ENCODE measurements at places on chromosomes 11 and 22. TPM values are rescaled to one million over a fixed set of nuclear protein-coding genes. Genes with fewer than 3 reads are reported as not detected.

DNA sequence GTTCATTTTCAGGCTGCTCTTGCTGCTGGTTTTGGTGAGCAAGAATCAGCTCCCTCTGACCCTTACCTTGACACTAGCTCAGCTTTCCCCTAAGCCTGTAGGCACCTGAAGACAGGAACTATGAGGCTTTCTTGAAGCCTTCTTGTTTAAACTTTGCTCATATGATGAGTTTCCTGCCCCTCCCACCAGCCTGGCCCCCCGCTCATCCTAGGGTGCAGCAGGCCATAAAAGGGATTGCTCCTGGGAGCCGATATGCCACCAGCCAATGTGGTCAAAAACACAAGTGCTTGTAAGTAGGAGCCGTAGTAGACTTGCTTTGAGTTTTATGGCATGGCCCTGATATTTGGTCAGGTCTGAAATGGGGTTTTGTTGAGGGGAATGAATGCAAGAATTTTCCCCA is 164.7 kb downstream of the DSCAML1 start:
- no peak for DNase-seq

DNA sequence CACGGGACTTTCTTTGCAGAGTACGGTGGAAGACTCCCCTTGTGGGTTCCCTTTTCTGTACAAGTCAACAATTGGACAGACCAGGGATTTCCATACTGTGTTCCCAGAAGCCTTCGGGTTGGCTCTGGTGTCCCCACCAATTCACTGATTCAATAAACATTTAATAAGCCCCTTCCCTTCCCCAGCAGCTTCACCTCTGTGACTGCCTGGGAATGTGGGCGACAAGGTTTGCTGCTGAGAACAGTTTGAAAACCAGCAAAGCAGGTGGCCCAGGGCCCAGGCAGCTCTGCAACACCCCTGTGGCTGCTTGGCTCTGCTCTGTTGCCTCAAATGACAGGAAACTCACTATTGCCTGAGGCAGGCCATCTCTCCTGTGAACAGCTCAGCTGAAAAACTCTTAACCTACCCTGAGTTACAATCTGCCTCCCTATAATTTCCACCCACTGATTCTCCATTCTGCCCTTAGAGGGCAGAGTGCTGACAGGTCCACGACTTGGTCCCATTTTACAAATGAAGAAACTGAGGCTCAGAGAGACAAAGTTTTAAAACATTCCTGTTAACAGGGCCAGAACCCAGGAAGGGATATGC is 10.4 kb downstream of the ADORA2A start:
- no peak for DNase-seq

DNA sequence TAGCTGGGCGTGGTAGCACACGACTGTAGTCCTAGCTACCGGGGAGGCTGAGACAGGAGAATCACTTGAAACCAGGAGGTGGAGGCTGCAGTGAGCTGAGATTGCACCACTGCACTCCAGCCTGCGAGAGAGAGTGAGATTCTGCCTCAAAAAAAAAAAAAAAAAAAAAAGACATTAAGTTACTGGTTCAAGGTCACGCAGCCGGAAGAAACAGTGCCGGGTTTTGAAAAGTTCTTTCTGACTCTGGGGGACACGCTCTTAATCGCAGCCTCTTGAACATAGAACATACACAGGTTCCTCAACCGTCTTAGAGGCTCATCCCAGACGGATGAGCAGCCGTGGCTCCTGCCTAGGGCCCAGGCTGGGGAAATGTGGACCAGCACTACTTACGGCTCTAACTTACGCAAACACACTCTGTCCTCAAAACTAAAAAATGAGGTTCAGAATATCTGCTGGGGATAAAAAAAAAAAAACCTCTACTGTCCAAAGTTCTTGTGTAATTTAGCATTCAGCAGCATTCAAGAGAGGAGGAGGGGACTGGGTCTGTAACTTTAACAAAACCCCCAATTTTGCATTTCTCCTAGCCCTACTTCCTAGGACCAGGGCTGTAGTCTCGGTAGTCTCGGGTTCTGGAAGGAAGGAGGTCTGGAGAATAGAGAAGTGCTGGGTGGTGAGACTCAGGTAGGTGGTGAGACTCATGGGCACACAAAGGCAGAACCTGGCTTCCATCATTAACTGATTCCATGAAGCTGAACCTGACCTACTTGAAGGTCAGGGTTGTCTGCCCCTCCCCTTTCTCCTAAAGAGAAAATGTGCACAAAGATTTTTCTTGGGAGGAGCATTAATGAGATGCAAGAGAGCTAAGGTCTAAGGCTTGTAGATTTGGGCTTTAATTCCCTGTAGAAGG is 6.0 kb downstream of the SPTBN2 start:
- DNase-seq, result no peak

DNA sequence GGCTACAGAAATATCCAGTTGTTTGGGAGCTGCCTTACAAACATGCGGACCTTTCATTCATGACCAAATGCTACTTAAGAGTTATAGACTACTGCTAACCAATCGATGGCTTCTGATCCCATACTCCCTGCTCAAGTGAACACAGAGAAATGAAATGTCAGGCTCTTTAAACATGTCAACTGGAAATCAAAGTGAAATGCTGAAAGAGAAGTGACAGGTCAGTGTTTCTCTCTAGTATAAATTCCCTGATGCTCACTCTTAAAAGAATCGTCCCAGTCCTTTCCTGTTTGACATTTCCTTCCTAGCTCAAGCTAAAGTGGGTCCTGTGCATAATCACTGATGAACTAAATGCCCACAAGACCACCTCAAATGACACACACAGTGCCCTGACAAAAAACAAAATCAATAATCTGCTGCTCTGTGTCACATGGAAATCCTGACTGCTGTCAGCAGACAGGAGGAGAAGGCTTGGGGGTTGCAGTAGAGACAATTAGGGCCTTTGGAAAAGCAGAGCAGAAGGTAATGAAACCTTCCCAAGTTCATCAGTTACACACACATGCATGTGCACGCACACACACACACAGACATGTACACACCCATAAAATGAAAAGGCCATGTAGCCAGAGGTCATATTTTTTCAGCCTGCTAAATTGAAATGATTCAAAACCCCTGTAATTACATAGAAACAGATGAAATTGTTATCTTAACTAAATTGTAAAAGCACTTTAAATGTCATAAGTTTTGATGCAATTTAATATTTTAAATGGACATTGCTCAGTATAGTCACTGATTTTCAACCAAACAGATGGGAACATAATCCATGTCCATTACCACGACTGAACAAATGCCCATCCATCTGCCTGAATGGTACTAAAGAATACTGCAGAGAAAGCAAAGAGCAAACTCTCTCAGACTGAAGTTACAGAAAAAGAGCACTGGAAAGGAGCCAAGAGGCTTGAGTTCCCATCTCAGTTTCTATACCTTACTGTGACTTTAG is 330.7 kb downstream of the TTC28 start:
- DNase-seq, result no peak

DNA sequence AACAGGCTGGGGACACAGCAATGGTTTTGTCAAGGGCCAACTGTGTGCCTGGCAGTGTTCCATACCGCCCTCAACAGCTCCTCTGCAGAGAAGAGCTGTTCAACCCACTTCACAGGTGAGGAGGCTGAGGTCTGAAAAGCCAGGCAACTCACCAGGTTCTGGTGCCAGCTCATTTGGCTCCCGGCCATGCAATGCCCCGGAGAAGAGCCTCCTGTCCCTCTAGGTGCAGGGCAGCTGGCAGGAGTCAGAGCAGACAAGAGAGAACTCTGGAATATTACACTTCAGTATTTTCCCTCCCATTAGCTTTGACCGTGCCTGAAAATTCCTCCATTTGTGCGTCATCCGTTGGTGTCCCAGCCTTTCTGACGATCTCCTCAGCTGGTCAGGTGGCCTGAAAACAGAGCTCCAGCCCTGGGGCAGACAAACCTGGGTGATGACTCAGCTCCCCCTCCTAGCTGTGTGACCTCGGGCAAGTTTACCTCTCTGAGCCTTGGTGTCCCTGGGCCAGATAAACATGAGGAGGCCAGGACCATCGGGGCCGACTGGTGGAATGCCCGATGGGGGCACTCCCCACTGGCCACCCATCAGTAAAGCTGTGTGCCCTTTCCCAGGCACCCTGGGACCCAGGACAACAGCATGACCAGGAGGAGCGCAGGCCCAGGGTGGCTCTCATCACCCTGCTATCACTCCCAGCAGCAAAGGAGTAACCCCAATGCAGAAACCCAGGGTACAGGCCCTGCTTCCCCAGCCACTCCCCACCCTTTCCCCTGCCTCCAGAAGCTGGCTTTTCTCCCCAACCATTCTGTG is 9.6 kb upstream of the C1QTNF6 start:
- peak; percentile 41 for DNase-seq

- no peak for DNase-seq
Measured at GRCh38 chr22:44335903-44336803, 23.4 kb upstream of the SHISAL1 start.

DNA sequence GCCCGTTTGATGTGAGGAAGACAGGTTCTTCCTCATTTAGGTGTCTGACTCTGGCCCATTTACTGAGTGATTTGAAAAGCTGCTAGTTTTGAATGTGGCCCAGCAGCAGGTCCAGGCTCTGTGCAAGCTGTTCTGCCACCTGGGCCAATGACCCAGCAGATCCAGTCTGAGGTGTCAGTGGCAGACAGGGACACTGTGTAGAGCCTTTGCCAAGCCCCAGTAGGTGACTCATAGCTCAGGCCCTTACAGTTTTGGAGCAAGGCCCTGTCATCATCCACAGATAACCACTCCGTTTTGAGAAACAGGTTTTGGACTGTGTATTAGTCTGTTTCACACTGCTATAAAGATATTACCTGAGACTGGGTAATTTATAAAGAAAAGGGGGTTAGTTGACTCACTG is 23.9 kb downstream of the TSPAN32 start:
- DNase-seq, result peak; percentile 43

DNA sequence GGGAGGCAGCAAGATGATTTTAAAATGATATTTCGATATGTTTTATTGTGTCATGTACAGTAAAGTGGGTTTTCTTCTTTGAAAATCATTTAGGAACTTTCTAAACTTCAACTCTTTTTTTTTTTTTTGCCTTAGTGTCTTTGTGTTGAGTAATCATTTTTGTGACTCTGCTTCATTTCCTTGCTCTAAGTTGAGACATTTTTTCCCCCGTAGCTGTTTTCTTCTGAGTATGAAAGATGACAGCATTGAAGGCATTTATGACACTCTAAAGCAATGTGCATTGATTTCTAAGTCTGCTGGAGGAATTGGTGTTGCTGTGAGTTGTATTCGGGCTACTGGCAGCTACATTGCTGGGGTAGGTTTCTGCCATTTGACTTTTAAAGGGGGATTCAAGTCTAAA is 23.5 kb downstream of the RRM1 start:
- DNase-seq, result no peak

- peak; percentile 62 for DNase-seq
Measured at GRCh38 chr22:32803020-32803737, 1.7 kb downstream of the TIMP3 start.

DNA sequence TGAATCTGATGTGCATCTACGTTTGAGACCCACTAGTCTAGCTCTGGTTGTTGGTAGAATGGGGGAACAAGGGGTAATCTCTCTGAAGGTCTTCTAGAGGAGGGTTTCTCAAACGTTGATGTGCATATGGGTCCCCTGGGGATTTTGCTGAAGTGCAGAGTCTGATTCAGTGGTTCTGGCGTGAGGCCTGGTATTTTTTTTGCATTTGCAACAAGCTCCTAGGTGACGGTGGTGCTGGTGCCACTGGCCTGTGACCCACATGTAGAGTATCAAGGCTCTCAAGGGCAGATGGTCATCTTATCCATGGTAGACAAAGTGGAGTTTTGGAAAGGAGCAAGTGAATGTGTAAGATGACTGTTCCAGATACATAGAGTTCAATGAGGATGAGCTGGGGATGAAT is 97.1 kb downstream of the CEP164 start:
- DNase-seq, result no peak

DNA sequence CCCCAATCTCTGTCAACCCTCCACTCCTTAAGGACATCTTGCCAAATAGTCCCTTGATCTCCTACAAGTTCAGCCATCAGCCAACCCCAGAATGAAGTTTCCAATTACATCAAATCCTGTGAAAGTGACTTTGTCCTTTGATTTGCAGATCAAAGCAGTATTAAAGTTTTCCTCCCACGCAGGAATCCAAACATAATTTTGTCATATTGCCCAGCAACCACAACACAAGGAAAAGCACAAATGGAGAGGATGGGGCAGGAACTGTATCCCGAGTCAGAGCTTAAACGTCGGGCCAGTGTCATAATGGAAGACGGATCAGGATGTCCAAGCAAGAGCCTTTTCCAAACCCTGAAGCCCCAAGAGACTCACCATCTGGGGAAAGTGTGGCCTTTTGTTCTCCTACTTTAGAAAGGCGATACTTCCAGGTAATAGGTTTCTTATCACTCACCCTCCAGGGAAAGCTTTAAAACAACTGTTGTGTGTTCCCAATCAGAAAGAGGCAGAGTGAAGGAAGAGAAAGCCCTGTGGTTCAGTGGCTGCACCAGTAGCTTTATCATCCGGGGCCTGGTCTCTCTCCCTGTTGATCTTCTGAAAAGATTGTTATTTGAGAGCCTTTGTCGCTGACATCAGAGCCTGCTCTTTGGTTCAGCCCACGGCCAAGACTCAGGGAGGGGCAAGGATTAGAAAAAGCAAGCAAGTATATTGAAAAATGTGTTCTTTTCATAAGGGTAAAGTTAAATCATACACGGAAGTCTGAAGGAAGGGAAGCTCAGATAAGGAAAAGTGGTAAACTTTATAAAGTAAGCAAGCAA is 41.7 kb downstream of the EXPH5 start:
- DNase-seq, result no peak

DNA sequence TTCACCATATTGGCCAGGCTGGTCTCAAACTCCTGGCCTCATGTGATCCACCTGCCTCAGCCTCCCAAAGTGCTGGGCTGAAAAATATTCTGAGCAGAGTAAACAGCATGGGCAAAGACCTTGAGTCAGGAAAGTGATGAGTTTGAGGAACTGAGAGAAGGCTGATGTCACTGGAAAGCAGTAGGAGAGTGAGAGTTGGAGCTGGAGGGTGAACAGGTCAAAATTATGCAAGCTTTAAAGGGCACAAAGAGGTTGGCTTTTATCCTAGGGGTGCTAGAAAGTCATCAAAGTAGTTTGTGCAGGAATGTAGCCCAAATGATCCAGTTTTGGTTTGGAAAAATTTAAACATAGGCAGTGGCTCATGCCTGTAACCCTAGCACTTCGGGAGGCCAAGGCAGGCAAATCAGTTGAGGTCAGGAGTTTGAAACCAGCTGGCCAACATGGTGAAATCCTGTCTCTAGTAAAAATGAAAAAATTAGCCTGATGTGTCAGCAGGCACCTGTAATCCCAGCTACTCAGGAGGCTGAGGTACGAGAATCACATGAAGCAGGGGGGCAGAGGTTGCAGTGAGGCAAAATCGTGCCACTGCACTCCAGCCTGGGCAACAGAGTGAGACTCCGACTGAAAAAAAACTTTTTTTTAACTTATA is 44.7 kb upstream of the CXCR5 start:
- DNase-seq, result peak; percentile 61

The FGF19 gene
- not detected for total RNA-seq

The BDNF gene
- total RNA-seq, result 21.2 TPM

The KRTAP5-8 gene
- not detected for total RNA-seq

The APOBEC3C gene
- total RNA-seq, result 2.0 TPM
